ENCODE measurements at places on chromosomes 5 and 9. TPM values are rescaled to one million over a fixed set of nuclear protein-coding genes. Genes with fewer than 3 reads are reported as not detected.
A peak's percentile ranks its signal among the peaks of the same experiment; 100 is the strongest.

DNA sequence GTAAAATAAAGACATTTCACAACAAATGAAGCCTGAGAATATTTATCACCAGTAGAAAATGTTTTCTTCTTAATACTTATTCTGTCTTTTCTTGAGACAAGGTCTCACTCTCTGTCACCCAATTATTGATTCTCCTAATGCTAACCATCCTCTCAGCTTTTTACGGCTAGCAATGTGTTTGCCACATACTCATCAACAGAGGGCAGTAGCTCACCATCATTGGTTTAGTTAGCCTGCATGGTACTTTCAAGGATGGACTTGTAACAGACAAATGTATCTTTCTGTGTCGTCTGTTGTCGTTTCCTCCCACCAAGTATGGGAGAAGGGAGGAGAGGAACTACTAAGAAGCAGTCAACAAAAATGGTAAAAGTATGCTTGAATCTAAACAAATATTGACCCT lies 5.9 kb upstream of the ACO1 start:
- DNase-seq = peak; percentile 77

OLFML2A gene
- 2.6 TPM for total RNA-seq

DNA sequence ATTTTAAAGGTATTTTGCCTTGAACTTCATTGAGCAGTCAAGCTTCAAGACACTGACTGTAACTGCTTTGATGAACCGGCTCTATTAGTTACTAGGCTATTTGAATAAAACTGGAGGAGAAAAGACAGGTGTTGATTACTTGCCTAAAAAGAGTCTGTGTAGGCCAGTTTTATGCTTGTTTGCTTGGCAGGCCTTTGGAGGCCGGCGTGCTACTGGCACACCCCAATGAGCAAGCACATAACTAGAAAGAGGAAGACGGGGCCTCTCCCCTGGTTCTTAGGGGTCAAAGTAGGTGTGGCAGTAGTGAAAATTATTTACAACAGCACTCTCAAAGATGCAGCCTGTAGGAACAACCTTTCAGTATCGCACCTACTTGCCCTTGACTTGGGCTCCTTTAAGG lies 2.1 kb upstream of the ZFR start:
- DNase-seq = peak; percentile 20

GRCh38 chr9:124611106-124611505 lies 103.9 kb upstream of the NR5A1 start:
- no peak for DNase-seq

GOLGA1 gene
- 12.9 TPM for total RNA-seq

GRCh38 chr9:127731938-127732337 lies 3.2 kb downstream of the TOR2A start:
- DNase-seq = no peak

DNA sequence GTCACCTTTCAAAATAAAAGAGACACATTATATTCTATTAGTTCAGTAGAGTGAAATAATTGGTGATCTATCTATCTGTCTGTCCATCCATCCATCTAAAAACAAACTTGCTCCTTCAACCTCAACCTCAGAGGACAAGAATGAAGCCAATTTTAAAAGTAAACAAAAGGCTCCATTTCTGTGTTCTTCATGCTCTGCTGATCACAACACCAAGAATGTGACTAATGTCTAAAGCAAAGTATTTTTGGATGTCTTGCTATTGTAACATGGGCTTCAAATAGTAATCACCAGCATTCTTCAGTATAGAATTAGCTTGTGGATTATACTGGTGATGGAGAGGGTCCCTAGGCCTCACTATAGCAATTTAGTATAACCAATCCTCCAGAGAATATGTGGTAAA lies 1304.4 kb downstream of the MAT2B start:
- DNase-seq = no peak

GRCh38 chr9:24487250-24487861 lies 58.3 kb downstream of the IZUMO3 start:
- DNase-seq = peak; percentile 4

DNA sequence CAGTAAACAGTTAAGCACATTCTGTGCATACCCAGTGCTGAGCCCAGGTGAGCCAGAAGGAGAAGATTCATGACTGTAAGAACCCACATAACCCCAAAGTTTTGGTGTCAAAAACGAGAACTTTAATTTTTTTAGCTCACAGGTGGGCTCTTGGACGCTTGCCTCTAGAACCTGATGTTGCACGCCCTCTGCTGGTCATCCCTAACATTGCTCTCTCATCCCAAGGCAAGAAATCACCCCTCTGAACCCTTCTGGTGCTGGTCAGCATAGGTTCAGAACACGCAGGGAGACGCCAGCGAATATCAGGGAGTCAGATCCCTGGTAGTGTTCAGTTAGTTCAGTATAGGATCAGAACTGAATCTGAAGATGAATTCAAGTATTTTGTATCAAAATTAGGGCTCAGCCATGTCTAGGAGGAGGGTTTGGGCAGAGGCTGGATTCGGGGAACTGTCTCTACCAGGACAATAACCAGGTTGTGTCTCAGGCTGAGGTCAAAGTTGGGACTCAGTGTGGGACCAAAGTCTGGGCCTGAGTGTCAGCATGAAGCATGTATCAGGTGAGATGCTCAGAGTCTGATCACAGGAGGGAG lies 4.1 kb upstream of the DNAJB5 start:
- DNase-seq = peak; percentile 79

ORM2 gene
- total RNA-seq = 52.0 TPM

SPATA24 gene
- total RNA-seq = 2.6 TPM

GRXCR2 gene
- total RNA-seq = not detected

FGD3 gene
- total RNA-seq = 5.8 TPM

DNA sequence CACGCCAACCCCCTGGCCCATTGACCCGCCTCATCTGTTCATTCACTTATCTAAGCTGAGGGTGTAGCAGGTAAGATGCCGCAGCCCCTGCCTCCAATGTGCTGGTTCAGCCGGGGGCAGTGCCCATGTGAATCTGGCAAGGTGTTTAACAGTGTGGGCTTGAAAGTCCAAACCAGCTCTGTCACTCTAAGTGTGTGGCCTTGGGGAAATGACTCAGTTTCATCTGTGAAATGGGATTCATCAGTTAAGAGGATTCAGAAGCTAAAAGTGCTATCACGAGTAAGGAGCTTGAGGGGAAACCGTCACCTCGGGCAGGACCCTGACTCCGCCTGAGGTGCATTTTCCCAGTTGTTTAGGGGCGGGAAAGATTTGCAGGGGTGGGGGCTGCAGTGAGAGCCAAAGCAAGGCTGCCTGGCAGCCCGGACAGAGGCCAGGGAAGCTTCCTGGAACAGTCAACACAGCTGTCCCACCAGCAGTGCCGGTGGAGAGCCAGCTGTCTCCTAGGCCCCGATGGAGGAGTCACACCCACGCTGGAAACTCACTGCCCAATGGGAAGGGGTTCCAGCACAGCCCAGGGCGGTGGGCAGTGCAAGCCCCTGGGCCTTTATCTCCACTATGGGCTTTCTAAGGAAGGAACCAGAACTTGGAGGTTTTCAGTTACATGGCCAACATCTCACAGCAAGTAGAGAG lies 9.7 kb upstream of the URM1 start:
- no peak for DNase-seq

NMUR2 gene
- not detected for total RNA-seq

BARX1 gene
- total RNA-seq = 0.50 TPM

DNA sequence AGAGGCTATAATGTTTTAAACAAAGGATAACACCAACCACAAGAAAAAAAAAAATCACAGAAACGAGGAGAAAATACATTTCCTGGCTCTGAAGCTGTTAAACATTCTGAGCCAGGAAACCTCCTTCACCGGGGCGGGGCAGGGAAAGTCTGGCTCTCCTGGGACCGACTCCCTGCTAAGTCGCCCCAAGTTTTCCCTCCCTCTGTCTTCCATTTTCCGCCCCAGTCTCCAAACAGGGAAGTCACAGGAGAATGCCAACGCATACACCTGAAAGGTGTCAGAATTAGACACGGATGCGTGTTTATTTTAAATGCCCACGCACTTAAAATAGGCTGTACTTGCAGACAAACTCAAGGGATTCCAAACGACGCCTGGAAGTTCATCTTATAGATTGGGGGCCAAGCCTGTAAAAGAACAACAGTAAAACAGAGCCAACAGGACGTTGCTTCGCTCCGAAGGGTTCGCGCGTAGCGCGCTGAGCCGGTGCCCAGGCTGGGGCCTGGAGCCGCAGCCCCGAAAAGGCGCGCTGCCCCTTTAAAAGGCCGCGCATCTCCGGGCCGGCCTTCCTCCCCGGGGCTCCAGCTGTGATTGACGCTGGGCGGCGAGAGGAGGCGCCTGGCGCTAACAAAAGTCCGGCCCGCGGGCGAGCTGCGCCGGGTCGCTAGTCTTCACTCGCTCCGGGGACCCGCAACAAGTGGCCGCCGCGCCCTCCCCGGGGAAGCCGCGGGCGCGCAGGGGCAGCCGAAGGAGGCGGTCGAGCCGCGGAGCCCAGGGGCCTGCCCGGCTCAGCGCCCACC lies at the start of gene FBXL7:
FBXL7 (plus strand) TSS at position 653 of the 797 bp plus-strand sequence.
- DNase-seq = peak; percentile 87

IL11RA gene
- total RNA-seq = 69.4 TPM

Measured in hepatocyte (in vitro differentiated cells).